ENCODE measurements at places on chromosomes 13 and 19. TPM values are rescaled to one million over a fixed set of nuclear protein-coding genes. Genes with fewer than 3 reads are reported as not detected.

The DLEU7 gene
- not detected for total RNA-seq

The MADCAM1 gene
- total RNA-seq = not detected

The FXYD5 gene
- total RNA-seq = 118 TPM

The CACNG8 gene
- total RNA-seq = 1.6 TPM

The CRX gene
- total RNA-seq = not detected

The CPAMD8 gene
- total RNA-seq = 3.7 TPM

The KLHL1 gene
- not detected for total RNA-seq

The VSTM1 gene
- not detected for total RNA-seq
